ENCODE measurements at places on chromosomes 7 and 10.
A peak's percentile ranks its signal among the peaks of the same experiment; 100 is the strongest.

DNA sequence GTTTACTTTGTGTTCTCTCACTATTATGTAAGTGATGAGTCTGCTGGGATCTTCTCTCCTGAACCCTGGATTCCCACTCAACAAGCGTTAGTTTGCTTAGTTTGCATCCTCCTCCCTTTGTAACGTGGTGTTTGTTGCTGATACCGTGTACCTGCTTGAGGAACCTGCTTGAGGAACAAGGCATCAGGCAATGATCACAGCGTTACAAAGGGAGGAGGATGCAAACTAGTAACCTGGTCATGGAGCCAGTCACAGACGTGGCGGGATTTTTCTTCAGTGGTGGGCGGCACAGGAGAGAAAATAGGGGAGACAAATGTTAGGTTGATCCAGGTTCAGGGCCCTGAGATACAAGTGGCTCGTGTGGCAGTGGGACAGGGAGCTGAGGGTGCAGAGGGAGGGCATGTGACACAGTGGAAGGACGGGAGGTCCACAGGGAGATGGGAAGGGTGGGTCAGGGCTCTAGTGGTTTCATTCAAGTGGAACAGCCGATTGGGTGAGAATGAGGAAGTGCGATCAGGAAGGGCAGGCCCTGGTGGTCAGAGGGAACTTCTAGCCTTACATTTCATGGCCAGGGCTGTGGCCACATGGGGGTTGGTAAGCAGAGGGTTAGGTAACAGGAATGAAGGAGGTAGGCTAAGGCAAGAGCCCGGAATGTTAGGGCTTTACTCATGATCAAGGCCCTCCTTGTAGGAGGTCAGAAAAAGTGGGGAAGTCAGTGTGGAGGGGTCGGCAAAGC is 38.0 kb downstream of the SNX10 start:
- peak; percentile 87 for DNase-seq

- DNase-seq = no peak
These were observed 180.8 kb upstream of the CDK1 start for GRCh38 chr10:60597513-60597912.

DNA sequence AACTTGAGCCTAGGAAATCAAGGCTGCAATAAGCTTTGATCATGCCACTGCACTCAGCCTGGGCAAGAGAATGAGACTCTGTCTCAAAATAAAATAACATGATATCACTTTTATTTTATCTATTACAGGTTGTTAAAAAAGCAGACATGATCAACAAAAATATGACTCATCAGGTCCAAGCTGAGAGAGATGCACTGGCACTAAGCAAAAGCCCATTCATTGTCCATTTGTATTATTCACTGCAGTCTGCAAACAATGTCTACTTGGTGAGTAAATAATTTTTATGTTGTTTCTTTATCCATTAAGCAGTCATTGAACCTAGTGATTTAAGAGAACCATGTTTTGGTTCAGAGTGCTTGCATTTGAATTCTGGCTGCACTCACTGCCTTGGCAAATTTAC is 3.3 kb downstream of the MASTL start:
- no peak for DNase-seq

- no peak for DNase-seq
These were observed 5.5 kb downstream of the ZNF503 start for GRCh38 chr10:75395932-75396630.

DNA sequence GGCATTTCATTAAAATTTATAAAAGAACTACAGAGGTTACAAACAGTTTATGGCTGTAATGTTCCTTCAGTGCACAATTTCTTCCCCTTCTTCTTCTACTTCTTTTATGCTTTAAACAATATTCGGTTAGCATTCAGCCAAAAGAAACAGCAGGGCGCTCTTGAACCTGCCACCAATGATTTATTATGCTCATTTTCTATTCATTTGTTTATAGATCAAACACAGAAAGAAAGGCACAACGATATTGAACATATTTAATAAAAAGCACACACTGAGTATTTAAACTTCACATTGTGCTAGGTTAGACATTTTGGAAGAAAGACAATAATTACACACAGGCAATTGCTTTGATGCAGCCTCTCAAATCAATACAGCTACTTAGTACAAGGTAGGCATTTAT is 1025.8 kb upstream of the LRRN3 start:
- DNase-seq = no peak

DNA sequence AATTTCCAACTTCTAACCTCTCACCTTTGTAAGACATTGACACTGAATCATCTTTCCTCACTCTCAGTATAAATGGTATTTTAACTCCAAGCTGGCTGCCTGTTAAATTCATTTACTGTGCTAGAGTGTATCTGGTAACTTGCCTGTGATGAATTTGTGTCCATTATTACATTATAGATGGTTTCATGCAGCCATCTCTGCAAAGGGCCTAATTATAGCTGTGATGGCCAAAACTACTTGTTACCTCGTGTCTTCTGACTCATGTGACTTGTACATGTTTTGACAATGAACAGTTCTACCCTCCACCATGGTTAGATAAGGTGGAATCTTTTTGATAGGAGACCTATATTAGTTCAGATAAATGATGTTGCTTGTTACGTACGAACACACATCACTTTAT is 392.0 kb downstream of the PAXIP1 start:
- DNase-seq = no peak

DNA sequence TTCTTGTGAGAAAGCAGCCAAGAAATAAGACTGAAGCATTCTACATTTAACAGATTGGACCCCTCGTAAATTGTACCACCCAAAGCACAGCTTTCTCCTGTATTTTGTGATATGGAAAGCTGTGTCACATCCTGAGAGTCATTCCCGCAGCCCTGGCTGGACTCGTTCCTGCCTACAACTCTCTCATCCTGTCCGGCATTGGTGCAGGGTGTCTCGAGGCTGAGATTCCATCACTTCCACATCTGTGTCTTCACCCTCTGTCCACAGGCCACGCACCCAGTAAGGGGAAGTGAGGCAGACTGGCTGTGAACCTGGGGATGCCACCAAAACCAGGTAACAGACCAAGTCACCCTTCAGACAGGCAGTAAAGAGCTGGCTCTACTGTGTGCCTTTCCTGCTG is 146.2 kb upstream of the KLF6 start:
- DNase-seq = no peak

GRCh38 chr7:43118313-43118712 is 5.9 kb downstream of the HECW1 start:
- peak; percentile 41 for DNase-seq

- no peak for DNase-seq
These were observed 134.7 kb upstream of the GALNT17 start for GRCh38 chr7:70997261-70997660.

DNA sequence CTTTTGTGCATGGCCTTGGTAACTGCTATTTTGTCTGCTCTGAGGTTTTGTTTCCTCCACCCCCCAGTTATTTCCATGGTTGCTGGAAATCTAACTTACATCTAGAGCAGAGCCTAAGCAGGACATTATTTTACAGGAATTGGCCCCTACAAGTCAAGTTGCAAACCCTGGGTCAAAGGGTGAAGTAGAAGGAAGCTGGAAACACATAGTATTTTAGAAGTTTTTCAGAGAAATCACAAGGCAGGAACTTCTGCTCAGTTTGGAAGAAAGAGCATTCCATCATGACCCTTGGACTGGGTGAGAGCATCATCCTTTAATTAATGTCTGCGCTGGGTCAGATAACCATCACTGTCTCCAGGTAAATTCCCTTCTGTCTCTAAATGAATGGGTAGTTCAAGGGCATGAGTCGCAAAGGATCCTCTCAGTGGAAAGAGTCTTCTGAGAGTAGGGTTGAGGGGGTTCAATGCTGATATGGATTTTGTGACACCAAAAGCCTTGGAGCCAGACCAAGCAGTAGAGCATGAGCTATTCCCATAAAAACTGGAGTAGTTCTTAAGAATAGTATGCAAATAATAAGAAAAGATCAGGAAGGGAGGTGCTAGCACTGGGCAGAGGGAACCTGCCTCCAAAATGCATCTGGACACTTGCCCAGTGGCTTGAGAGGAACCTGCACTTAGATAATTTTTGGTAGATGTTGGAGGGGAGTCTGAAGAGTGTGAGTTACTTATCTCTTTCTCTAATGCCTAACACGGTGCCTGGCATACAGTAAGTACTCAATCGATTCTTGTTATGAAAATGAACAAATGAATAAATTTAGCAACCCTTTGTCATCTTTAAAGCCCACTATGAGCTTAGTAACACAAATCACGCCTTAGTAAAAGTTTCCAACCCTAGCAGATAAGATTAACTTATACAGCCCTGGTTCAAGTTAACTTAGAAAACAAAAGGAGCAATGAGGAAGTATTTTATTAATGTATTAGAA is 160.6 kb upstream of the ADO start:
- DNase-seq = peak; percentile 52

DNA sequence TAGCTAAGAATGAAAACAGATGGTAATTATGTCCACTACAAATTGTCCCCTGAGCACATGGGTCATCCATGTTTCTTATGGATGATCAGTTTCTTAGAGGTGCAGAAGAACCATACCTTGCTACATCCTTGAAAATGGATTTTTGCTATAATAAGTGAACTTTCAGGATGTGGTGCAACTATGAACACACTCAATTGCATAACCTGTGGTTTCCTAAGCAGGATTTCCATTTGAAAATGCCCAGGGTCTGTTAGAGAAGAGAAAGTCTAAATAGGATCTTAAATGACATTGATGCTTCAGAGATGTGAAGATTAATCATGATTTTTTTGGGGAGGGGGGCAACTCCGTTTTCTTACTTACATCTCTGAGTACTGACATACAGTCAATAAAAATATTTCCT is 39.6 kb upstream of the CACNB2 start:
- peak; percentile 52 for DNase-seq

DNA sequence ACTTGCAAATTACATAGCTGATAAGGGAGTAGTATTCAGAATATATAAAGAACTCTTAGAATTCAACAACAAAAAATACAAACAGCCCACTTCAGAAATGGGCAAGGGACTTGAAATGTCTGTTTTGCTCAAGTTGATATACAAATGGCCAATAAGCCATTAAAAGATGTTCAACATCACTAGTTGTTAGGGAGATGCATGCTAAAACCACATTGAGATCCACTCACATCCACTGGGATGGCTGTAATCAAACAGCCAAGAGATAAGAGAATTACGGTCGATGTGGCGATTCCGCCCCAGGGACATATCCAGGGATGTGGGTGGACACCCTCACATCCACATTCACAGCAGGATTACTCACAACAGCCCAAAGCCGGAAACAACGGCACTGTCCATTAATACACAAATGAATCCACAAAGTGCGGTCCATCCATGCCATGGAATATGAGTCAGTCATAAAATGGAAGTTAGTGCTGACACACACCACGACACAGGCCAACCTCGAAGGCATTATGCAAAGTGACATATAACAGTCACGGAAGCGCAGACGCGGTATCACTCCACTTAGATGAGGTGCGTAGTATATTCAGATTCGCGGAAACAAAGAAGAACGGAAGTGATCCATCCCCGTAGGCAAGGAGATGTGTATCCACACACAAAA is 227.8 kb downstream of the DNAJB6 start:
- no peak for DNase-seq

DNA sequence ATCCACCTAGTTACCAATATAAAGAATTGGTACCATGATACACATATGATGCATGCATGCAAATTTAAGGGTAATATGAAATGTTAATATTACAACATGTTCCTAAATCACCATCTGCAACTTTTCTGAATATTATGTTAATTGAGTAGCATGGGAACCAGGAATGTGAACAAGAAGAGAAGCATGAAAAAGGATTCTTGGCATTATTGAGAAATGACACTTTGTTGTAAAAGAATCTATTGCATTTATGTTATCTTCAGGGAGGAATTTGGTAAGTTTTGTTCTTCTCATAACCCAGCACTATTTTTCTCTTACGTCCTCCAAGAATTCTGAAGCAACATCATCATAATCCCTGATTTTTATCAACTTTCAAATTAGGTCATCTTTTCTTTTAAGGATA is 159.9 kb upstream of the SLC25A13 start:
- DNase-seq = no peak

- peak; percentile 16 for DNase-seq
These were observed 8.1 kb downstream of the PRPS1L1 start for GRCh38 chr7:18019555-18019954.

GRCh38 chr7:24965831-24966708 is 13.9 kb downstream of the OSBPL3 start:
- DNase-seq = peak; percentile 61

GRCh38 chr10:134247-135131 is 766 bp upstream of the ZMYND11 start:
- peak; percentile 38 for DNase-seq

GRCh38 chr10:85222300-85222699 is 893.9 kb downstream of the CCSER2 start:
- DNase-seq = no peak

- DNase-seq = no peak
These were observed 47.4 kb downstream of the AFAP1L2 start for GRCh38 chr10:114356751-114357514.

DNA sequence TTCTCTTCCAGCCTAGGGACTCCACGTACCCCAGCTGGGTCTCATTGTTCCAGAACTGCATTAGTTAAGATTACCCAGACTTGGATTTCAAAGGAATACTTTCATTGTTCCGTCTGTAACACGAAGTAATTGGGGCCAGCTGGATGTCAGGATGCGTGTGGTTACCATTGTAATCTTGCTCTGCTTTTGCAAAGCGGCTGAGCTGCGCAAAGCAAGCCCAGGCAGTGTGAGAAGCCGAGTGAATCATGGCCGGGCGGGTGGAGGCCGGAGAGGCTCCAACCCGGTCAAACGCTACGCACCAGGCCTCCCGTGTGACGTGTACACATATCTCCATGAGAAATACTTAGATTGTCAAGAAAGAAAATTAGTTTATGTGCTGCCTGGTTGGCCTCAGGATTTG is 21.0 kb downstream of the LRRC17 start:
- no peak for DNase-seq

DNA sequence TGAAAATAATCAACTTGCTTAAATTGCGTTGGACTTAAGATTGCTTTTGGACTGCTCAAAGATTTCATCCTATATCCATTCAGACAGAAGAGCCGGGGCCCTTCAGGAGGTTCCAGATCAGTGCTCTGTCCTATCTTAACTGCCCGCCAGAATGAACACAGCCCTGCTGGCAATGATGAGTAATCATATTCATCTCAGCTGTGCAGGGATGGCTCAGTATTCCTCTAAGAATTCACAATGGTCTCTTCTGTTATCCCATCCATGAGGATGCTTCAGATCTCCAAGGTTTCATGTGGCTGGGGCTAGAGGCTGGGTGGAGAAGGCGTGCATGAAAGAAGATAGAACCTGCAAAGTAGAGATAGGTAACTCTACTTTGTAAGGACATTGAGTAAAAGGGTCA is 80.0 kb upstream of the NPVF start:
- DNase-seq = no peak
